ENCODE measurements at places on chromosomes 7 and 10. TPM values are rescaled to one million over a fixed set of nuclear protein-coding genes. Genes with fewer than 3 reads are reported as not detected.

The SLC13A4 gene
- 2.4 TPM for total RNA-seq

The DPP6 gene
- not detected for total RNA-seq

DNA sequence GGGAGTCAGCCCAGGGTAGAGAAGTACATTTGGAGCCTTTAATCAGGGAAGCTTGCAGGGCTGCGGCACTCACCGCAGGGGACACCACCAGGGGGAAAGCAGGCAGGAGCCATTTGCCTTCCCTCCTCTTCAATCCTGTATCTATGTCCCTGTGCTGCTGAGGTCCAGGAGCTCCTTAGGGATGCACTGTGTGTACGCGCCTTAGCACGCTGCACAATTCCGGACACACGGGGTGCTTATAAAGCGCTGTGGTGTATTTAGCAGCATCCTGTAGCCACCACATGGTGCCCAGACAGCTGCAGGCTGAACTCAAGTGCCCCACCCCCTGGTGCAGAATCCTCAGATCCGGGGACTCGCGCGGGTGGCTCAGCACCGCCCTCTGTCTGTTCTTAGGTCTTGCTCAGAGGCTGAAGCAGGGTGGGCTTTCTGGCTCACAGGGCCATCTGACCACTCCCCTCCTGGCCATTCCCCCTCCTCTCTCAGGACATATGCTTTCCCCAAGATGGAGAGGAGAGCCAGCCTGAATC, 421.4 kb downstream of the SDK1 start:
- peak; percentile 91 for DNase-seq

DNA sequence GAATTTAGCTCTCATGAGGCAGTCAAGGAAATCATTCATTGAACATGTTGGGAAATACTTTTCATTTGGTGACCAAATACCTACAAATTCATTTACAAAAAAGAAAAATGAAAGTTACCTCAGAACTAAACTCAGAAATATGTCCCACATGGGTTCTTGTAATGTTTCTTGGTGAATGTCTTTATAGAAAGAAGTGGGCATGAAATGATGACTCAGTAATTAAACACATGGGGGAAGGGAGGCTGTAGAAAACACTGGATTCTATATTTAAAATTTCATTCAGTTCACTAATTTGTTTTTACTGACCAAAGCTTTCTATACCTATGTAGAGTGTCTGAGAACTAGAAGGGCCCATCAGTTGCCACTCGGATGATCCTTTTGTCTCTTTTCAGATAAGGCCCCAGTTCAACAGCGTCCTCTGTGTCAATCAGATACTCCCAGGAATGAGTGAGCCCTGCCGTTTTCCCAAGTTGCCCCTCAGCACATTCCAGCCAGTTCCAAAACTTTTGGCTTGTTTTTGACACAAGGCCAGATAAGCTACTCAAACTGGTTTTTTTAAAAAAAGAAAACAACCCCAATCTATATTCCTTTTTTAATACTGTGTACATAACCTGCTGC, 49.3 kb upstream of the AGBL3 start:
- DNase-seq: peak; percentile 9

The NUPR2 gene
- total RNA-seq: not detected

- DNase-seq: no peak
These were observed 2.7 kb upstream of the MTG1 start for GRCh38 chr10:133391249-133391635.

- no peak for DNase-seq
These were observed 12.4 kb downstream of the FOXL3 start for GRCh38 chr7:302054-302992.

GRCh38 chr7:99997545-99998137, 17.8 kb upstream of the ZKSCAN1 start:
- peak; percentile 76 for DNase-seq

GRCh38 chr7:29488203-29488970, 75.2 kb upstream of the PRR15 start:
- no peak for DNase-seq

DNA sequence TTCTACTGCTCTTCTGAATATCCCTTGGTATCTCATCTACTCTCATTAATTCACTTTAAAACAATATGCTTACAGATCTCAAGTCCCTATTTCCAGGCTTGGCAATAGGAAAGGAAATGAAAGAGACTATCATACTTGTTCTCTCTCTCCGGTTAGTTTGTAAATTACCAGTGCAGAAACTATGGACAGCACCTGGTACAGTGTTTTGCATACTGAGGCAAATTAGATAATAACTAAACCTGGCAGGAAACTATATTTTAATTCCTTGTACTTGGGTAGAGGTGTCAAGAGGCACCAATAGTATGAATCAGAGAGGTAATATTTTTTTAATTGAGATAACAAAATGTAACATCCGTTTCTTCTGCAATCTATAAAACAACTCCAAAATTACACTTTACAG, 97.7 kb upstream of the TMEM196 start:
- DNase-seq: no peak

Measured in GM23338 (cell line).